Stimulated activated CD4-positive, alpha-beta T cell treated with anti-CD3 and anti-CD28 coated beads, Interleukin-1b, Interleukin-23, amount 100 ng/mL, for 48 hours (primary cell): ENCODE measurements at places on chromosomes 2 and 18.

- DNase-seq, result no peak
These were observed 1.5 kb upstream of the WNT10A start for GRCh38 chr2:218878926-218879761.

GRCh38 chr2:193462411-193462810 is 1267.7 kb upstream of the TMEFF2 start:
- DNase-seq, result no peak

GRCh38 chr18:56386856-56387255 is 251.5 kb downstream of the TXNL1 start:
- DNase-seq, result no peak

GRCh38 chr18:31487246-31488015 is 10.5 kb upstream of the DSG2 start:
- DNase-seq, result no peak

DNA sequence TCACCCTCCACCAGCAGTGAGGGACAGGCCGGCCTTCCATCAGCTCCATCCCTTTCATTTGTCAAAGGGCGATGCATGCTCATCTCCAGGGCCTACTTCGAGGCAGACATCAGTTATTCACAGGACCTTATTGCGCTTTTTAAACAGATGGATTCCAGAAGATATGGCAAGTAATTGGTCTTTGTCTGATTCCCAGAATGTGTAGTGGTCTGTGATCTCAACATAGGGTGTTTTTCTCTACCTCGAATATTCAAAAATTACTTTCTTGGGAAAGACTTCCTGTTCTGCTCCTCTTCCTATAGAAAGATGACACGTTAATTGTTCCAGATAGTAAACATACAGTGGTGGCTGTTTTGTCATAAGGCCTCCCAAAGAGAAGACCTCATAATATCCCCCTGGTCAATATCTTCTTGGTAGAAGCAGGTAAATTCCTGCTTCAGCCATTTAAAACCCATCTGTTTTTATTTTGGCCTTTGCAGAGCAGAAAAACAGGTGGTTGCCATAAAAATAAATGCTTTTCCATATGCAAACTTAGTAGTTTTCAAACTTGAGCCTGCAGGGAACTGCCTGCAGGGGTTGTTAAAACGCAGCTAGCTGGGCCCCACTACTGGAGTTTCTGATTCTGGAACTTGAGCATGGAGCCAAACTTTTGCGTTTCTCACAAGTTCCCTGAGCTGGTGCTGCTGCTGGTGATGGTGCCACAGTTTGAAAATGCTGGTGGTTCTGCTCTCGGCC is 8.2 kb downstream of the SMARCAL1 start:
- DNase-seq, result no peak

DNA sequence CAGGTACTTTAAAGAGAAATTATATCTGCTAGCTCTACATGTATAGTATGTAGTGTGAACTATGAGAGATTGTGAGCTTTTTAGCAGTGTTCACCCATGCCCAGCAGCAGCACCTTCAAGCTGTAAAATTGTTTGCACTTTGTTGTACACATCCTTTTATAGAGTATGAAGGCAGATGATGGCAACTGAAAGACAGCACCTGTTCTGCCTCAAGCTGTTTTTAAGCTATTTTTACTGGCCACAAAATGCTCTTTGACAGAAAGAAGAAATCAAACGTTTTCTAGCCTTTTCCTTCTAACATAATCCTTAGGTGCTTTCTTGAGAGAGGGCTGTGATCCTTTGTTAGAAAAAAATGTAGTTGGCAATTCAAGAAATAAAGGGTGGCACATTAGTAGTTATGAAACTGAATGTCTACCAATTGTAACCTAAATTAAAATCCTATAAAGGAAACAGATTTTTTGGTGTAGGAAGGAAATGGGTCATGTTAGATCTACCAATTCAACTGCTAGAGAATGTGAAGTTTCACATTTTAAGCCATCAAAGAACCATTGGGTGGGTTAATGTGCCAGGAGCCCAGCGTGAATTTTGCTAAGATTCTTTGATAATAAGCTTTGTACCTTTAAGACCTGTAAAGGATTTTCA is 59.5 kb downstream of the R3HDM1 start:
- DNase-seq, result no peak
